ENCODE measurements at places on chromosomes 7 and 10.
A peak's percentile ranks its signal among the peaks of the same experiment; 100 is the strongest.

GRCh38 chr10:22268503-22268902, 47.7 kb upstream of the COMMD3 start:
- DNase-seq = no peak

DNA sequence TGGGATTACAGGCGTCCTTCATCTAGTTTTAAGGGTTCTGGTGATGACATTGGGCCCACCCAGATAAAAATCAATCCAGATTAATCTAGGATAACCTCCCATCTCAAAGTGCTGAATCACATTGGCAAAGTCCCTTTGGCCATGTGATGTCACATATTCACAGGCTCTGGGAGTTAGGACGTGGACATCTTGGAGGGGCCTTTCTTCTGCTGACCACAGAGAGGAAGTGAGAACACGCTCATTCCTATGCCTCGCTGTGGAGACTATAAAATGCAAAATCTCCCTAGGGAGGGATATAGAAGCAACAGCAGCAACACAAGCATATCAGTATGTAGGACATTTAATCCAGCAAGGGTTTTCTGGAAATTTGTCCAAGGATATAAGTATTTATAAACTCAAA, 266.0 kb upstream of the PITRM1 start:
- no peak for DNase-seq

GRCh38 chr10:132463333-132464255, 66.6 kb downstream of the PWWP2B start:
- no peak for DNase-seq

DNA sequence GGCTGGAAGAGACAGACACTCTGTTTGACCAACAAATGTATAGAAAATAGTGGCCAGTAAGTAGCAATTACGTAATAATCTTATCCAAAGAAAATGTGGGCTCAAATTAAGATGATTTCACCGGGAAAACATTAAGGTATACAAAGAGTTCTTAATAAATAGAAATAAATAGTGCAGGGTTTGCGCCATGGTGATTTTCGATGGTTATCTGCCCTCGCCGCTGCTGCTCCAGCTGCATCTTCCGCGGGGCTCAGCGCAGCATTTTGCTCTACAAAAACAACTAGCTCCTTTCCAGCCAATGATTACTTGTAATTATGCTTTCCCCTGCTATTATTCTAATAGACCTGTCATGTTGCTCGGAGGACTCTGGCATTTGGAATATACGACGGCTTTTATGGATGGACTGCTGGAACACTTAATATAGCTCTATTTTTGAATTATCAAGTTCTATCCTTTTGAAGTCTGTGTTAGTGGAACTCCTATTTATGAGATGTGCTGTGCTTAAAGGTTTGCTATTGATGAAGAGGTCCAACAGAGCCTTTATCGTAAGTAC, 103.8 kb downstream of the BUB3 start:
- peak; percentile 80 for DNase-seq

GRCh38 chr10:6174201-6174874, 28.4 kb upstream of the PFKFB3 start:
- DNase-seq = no peak

GRCh38 chr7:101598986-101599771, 29.9 kb downstream of the MYL10 start:
- no peak for DNase-seq

DNA sequence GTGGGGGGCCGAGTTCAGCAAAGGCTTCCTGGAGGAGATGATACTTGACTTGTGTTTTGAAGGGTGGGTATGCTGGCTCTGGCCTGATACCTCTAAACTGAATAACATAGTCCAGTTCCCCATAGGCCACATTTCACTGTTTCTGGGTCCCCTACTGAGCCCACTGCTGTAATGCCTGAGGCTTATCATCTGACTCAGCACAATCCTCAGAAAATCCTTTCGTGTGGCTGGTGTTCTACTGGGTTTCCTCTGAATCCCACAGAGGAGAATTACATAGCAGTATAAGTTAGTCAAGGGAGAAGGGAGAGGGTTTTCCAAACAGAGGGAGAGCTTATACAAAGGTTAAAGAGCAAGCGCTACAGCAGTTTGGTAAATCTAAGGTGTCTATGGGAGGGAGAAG, 2.8 kb upstream of the R3HCC1L start:
- DNase-seq = no peak

GRCh38 chr7:131039355-131039762, 288.3 kb upstream of the MKLN1 start:
- no peak for DNase-seq

DNA sequence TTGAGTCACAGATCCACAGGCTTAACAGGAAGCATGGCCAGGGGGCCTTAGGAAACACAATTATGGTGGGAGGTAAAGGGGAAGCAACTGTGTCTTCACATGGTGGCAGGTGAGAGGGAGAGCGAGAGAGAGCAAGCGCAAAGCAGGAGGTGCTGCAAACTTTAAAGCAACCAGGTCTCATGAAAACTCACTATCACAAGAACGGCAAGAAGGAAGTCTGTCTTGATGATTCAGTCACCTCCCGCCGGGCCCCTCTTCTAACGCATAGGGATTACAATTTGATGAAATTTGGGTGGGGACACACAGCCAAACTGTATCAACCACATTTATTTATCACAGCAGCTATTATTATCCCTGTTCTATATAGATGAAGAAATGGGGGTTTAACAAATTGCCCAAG, 201.6 kb downstream of the DPP6 start:
- no peak for DNase-seq

- no peak for DNase-seq
Measured at GRCh38 chr7:99008181-99008631, 129.9 kb downstream of the TRRAP start.

- DNase-seq = no peak
Measured at GRCh38 chr7:117086788-117087187, 133.5 kb downstream of the ST7 start.

DNA sequence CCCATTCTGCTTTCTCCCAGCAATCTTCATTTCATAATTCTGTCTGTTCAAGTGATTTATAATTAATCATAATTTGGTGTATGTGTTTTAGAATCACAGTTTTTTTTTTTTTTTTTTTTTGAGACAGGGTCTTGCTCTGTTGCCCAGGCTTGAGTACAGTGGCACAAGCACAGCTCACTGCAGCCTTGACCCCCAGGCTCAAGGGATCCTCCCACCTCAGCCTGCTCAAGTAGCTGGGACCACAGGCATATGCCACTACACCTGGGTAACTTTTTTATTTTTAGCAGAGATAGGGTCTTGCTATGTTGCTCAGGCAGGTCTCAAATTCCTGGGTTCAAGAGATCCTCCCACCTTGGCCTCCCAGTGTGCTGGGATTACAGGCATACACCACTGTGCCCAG, 49.2 kb upstream of the PLA2G12B start:
- no peak for DNase-seq

DNA sequence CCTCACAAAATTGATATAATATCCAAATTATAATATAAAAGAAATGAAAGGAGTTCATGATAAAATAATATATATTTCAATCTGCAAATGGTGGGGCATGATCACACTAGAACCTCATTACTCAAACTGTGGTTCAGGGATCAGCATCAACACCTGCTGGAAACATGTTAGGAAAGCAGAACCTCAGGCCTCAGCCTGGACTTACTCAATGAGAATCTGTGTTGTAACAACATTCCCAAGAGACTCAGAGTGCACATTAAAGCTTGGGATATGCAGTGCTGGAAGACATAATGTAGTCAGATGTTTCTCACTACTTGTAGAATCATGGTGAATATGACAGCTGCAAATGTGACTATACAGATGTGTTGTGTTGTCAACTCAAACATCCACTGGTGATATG, 81.7 kb upstream of the ITPRID1 start:
- no peak for DNase-seq

DNA sequence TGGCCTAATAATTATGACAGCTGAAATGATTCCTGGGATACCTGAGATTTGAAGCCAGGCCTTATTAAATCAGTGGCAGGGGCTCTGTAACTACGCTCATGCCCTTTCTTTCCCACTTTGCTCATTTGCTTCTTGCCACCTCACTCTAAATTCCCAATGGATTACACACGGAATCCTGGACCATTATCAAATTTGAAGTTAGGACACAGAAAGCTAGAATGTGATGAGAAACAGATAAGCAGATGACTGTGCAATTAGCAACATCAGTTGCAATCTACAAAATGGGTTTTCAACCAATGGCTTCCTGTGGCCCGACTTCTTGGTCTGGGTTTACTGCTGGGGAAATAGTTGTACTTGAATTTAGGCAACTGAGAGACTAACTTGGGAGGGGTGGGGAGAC, 374.3 kb downstream of the INHBA start:
- no peak for DNase-seq

- DNase-seq = no peak
Measured at GRCh38 chr7:105877736-105878135, 1.3 kb upstream of the ATXN7L1 start.

GRCh38 chr10:77187376-77187999, 450.1 kb downstream of the KCNMA1 start:
- DNase-seq = no peak

DNA sequence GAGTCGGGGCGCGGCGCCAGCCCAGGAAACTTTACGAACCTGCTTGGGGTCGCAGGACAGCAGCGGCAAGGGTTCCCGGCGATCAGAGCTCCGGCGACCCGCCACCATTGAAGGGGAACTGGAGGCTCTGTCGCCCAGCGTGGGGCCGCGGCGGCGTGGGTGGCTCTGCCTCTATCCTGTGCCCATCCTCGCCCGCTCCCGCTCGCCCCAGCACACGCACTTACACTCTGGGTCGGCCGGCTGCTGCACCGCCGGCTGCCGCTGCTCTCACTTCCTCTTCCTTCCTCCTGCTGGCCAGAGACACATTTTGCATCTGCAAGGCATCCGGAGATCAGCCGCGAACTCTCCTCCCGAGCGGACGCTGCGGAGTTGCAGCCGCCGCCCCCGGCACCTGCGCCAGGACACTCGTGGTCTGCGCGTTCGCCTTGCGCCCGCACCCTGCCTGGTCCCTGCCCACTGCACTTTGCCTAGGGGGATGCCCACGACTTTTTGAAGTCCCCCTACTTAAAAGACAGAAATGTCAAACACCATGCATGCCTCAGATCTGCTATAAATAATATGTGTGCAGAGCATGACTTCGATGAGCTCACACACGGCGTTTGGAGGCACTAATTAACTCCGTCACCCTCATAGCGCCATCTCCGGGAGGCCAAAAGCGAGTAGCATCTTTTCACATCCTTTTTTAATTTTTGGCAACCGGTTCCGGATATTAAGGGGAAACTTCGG, at the start of gene ELMO1:
Gene ELMO1, minus strand, starts transcription at position 229 of the 726 bp plus-strand sequence. CDS start 106,174 bp downstream, outside the sequence.
- DNase-seq = no peak

DNA sequence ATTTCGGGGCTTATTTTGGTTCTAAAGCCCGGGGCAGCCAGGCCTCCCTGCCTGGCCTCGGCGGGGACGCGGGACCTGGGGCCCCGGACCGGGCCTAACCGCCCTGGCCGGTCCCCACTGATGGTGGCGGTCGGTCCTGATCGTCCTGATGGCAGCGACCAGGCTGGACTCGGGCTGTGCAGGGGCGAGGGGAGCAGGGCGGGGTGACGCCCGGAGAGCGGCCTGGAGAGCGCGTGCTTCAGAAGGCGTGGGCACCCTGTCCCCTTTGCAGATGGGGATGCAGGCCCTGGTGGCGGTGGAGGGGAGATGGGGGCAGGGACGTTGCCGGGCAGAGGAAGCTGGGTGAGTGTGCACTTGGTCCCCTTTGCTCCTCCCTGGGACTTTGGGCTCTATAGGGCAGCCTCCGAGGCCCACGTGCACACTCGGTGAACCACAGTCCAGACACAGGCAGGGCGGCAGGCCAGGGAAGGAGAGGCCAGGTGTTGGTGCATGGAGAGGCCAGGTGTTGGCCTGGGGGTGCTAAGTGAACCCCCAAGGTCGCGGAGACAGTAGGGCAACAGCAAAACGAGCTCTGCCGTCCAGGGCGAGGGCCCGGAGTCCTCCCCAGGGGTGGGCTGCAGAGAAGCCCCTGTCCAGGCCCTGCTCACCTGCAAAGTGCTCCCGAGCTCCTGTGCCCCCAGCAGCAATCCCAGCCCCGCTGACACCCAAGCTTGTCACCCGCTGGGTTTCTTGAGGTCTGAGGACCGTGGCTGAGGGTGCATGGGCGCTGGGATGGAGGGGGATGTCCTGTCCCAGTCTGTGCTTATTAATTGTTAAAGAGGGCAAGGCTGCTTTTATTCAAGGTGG, 42.4 kb upstream of the FAM20C start:
- DNase-seq = no peak

DNA sequence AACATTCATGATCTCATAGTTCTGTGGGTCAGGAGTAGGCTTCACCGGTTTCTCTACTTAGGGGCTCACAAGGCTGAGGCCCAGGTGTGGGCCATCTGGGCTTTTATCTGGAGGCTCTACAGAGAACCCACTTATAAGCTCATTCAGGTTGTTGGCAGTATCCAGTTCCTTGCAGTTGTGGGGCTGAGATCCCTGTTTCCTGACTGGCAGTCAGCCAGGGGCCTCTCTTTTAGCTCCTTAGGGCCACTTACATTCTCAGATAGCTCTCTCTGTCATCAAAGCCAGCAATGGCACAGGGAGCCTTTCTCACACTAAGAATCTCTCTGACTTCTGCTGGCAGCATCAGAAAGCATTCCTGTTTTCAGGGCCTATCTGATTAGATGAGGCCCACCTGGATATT, 18.2 kb upstream of the HECTD2 start:
- DNase-seq = no peak

GRCh38 chr10:88253128-88253527, 330.0 kb downstream of the RNLS start:
- DNase-seq = no peak

DNA sequence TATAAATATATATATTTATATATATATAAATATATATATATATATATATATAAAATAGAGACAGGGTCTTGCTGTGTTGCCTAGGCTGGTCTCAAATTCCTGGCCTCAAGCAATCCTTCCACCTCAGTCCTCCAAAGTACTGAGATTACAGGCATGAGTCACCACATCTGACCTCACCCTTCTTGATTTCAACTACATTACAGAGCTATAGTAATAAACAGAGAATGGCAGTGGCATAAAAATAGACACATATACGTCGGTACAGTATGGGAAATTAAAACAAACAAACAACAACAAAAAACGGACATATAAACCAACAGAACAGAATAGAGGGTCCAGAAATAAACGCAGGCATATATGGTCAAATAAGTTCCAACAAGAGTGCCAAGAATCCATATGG, 77.6 kb upstream of the PPP1R3A start:
- DNase-seq = no peak

GRCh38 chr7:130814778-130815335, 80.8 kb upstream of the KLF14 start:
- no peak for DNase-seq

DNA sequence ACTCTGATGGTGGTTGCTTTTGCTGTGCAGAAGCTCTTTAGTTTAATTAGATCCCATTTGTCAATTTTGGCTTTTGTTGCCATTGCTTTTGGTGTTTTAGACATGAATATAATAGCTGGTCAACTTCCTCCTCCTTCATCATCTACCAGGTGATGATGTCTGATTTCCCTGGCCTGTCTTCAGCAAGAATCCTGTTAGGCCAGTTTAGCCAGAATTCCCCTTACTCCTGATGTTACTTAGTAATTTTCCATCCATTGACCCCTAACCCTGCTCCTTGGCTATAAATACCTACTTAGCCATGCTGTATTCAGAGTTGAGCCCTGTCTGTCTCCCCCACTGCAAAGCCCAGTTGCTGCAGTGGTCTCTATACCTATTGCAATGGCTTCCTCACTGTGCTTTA, 91.4 kb downstream of the ZNF777 start:
- DNase-seq = no peak
